Dorsolateral prefrontal cortex (tissue), 122 donors: ENCODE measurements at places on chromosomes 3 and 15.

DNA sequence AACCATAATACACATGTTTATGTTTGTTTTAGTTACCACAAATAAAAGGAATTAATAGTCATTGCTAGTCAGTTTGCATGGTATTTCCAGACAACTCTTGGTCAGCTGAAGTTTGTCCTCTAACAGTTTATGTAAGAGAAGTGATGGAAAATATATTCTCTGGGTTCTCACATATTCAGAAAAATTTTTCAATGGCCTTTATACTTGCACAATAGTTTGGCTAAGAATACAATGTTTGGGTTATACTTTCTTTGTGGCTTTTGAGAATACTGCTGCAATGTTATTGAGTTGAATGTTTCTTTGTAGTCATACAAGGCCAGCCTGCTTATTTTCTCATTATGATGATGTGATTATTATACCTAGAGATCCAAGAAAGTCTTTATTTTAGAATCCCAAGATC is 133.9 kb downstream of the RAP2B start:
- DNase-seq, result no peak

DNA sequence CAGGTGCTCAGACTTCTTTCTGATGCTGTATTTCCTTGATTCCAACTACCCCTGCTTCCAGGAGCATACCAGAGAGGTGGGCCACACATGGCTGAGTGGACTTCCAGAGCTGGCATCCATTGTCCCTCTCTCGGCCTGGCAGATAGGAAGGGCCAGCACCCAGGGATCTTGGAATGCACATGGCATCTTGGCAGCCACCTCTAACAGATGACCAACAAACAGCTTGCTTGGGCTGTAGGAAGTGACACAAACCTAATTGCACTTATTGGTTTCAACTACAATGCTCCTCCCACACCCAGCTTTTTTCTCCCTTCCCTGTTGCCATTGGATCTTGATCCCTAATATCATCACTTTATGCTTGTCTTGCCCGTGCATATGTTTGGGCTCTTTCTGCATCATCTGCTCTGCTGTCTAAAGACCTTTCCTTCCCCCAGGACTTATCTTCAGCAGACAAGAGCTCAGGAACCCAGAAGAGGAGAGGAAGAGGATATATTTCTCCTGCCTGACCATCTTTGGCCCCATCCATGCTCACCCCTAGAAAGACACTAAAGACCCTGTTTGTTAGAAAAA is 294.6 kb downstream of the NTRK3 start:
- DNase-seq, result no peak

GRCh38 chr15:78629716-78630065 is 8.9 kb upstream of the CHRNA3 start:
- no peak for DNase-seq

DNA sequence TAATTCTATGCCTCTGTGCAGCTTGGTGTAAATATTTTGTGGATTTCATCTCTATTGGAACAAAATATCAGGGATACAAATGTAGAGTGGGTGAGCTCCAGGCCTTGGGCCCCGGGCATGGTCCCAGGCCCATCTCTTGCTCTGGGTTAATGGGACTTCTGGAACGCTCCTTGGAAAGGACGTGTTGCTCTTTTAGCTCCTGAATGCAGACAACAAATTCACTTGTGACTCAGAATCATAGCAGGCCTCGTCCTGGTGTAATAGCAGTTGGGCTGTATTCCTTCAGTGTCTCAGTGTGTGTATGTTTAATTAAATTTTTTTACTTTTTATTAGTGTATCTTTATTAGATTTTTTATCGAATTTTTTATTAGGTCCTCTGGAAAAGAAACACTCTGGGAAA is 266.7 kb upstream of the C2CD4B start:
- DNase-seq, result no peak

- DNase-seq, result peak; percentile 10
Observed at GRCh38 chr3:167783781-167784180, 48.3 kb downstream of the SERPINI1 start.

- DNase-seq, result peak; percentile 65
Observed at GRCh38 chr15:44188795-44189194, 6.3 kb downstream of the FRMD5 start.

GRCh38 chr3:4732925-4733324 is 239.8 kb downstream of the ITPR1 start:
- no peak for DNase-seq

- no peak for DNase-seq
Observed at GRCh38 chr15:78004222-78004727, 73.2 kb downstream of the TBC1D2B start.

- no peak for DNase-seq
Observed at GRCh38 chr15:87614704-87615103, 641.8 kb downstream of the NTRK3 start.
